ENCODE measurements at places on chromosomes 7 and 10.

DNA sequence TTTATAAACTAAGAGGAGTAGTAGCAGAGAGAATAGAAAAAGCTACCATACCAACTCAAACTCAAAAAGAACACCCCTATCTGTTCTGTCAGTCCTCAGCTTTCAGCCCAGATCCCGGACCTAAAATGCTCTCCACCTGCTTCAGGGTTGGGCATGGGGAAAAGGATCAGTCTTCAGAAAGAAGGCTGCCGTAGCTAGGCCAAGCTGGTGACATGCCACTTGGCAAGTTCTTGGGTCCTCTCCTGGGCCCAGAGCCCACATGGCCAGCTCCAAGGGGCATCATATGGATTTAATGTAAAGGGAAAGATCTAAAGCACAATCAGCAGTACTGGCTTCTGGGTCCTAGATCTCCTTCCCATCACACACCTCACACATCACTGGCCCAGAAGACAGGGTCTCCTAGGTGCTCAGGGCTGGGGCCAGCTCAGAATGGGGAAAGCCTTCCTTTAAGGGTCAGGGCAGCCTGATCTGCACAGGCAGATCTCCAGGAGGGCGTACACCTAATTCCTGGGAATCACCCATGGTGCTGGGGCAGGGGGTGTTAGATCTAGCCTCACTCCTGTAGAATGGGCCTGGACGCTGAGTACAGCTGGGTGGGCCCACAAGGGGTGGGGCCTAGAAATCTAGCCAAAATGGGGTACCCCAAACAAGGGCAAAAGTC, 2.5 kb downstream of the VAX1 start:
- no peak for DNase-seq

DNA sequence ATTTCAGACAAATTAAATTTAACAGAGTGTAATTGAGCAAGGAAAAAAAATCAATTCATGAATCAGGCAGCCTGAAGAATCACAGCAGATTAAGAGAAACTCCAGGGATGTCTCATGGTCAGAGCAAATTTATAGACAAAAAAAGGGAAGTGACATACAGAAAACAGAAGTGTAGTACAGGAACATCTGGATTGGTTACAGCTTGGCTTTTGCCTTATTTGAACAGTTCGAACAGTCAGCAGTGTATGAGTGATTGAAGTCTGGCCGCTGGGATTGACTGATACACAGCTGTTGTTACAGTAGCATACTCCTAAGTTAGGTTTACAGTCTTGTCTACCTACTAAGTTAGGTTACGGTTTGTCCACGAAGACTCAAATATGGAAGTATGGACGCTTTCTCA, 255.3 kb downstream of the HPSE2 start:
- DNase-seq = no peak

GRCh38 chr10:79147306-79147705, 78.5 kb downstream of the ZMIZ1 start:
- no peak for DNase-seq

GRCh38 chr10:70479165-70479581, 606 bp downstream of the PALD1 start:
- DNase-seq = no peak

DNA sequence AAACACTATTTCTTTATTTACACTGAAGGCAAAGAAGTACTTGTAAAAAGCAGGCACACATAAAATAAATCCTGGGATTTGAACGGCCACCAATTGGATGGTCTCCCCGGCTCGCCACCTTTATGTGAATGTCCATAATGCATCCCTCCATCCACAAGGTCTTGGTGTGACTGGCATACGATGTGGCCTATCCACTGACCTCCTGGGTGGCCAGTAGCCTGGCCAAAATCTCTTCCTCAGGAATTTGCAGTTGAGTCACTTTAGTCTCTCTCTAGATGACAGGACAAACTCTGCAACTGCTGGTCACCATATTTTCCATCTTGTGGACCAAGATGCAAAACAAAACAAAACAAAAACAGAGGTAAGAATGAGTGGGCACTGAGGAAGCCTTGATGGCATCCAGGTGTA, 39.1 kb downstream of the CDK1 start:
- no peak for DNase-seq

DNA sequence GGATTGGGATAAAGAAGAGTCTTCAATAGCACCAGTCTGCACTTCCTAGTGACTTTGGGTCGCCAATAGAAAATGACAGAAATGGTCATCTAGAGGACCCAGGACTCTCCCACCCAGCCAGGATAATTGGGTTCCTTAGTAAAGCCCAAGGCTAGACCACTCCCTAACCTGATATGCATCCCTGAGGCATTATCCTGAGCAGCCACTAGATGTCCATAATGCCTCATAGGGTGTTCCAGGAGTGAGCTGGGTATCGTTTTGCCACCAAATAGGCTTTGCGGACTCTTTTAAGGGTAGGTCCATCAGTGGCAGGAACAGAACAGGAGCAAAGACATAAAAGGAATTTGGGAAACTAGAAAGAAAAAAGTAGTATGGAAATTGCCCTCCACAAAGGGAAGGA, 4.5 kb upstream of the LRRC4 start:
- DNase-seq = no peak

DNA sequence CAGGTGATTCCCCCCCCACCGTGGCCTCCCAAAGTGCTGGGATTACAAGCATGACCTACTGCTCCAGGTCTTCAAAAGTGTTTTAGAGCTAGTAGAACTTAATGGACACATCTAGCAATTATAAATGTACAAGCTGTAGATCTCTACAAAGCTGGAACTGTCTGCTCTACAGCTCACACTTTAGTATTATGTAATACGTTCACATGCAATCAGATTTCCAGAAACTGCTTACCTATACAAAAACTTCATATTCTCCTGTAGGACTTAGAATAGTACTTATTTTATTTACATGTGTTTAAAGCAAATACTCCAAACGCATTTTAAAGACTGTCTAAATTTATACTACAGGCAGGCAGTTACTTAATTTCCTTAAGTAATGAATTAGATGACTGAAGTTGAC, 39.2 kb upstream of the ASL start:
- DNase-seq = no peak

- no peak for DNase-seq
These were observed 7.0 kb upstream of the TMEM243 start for GRCh38 chr7:87226495-87226894.

DNA sequence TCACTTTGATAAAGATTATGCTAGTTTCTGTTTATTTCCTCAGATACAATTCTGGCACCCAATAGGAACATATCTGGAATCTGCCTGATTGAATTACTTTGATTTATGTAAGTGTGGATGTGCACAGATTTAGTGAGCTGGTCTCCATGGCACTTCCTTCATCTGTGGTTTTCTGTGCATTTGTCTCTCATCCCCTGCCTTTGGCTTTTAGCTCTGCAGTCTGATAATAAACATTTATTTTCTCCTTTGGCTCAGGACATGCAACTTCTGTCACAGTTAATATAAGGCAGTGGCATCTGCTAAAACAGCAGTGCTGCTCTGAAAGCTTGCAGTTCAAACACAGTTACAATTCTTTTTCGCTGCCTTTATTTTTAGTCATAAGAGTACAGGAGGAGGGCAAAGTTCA, 273.7 kb upstream of the CHRM2 start:
- DNase-seq = no peak

DNA sequence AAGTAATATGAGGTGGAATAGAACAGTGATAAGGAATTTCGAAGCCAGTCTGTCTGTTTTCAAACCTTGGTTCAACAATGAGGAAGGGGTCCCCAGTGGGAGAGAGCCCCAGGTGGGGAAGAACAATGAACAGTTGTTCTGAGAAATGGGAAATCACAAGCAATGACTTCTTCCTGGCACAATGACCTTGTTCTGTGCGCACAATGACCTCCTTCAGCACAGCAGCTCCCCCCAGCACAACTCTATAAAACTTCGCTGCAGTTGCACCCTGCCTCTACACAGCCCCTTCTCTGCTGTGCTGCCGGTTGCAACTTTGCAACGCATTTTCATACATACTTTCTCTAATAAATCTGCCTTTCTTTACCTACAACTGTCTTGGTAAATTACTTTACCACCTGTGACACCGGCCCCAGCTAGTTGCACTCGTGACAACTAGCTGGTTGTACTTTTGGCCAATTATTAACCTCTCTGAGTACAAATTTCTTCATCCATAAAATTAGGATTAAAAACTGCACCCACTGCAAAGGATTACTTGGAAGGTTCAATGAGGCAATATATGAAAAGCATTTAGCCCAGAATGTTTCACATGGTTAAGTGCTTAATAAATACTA, 40.5 kb downstream of the ASB4 start:
- no peak for DNase-seq

GRCh38 chr7:128939075-128939860, 1.5 kb downstream of the IRF5 start:
- DNase-seq = no peak

- DNase-seq = no peak
These were observed 487.0 kb upstream of the SEMA3D start for GRCh38 chr7:85673876-85674275.

DNA sequence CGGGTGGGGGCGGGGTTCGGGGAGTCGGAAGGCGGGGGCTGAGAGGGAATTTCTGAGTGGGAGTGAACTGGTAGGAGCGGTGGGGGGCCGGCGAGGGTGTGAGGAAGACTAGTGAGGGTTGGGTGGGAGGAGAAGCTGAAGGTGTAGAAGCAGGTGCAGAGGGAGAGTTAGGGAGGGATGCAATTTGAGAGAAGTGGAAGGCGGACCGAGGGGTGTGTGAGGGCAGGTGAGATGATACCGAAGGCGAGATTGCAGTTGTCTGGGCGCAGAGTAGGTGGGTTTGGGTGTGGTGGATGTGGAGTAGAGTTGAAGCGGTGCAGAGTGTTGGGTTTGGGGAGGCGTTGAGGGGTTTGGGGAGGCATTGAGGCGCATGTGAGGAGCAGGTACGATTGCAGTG, 643 bp downstream of the KAT6B start:
- DNase-seq = no peak

GRCh38 chr7:130401578-130401977, 21.3 kb downstream of the CPA1 start:
- DNase-seq = no peak

DNA sequence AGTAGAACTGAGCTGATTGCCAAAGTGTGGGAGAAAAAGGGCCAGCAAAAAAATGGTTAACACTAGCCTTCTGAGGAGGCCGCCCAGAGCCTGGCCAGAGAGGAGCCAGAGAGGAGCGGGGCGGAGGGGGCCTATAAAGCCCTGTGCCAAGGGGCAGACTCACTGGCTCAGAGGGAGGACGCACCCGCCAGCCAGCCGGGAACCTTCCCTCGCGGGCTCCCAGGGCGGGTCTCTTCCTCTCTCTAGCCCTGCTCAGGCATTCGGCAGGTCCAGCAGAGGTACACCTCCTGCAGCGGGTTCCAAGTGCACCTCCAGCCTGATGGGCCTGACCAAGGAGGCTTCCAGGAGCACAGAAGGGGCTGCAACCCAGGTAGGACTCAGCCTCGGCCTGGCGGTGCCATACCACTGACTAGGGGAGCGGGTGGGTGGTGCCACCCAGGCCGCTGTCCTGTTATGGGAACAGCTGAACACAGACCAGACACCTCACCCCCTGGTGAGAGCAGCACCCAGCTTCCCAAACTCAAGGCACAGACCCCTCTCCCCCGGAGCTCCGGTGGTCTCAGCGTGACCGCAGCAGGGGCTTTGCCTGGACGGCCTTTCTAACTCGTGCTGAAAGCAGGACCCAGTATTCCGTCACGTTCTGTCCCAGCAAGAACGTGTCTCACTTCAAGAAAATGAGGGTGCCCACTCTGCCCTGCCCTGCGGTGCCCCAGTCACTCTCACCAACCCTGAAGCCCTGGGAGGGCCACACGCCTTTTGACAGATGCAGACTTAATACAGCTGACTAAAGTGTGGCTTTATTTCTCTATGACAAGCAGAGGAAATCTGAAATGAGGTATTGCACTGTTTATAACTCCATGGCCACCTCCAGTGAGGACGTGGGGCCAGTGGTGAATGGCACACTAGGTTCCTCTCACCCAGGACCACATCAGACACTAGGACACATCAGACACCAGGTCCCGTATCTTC, at the start of gene GPER1:
GPER1 (plus strand) TSS at position 162 of the 969 bp plus-strand sequence. CDS start 3,616 bp downstream, outside the sequence.
- DNase-seq = no peak

DNA sequence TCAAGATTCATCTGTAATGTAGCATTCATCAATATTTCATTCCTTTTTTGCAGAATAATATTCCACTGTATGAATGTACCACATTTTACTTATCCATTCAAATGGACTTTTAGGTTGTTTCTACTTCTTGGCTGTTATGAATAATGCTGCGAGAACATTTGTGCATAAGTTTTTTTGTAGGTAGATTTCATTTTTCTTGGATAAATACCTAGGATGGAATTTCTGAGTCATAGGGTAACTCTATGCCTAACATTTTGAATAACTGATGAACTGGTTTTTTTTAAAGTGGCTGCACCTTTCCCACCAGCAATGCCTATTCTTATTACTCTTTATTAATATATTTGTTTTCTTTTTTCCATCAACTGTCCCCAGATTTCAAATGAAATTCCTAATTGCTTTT, 9.1 kb upstream of the XPNPEP1 start:
- DNase-seq = no peak

DNA sequence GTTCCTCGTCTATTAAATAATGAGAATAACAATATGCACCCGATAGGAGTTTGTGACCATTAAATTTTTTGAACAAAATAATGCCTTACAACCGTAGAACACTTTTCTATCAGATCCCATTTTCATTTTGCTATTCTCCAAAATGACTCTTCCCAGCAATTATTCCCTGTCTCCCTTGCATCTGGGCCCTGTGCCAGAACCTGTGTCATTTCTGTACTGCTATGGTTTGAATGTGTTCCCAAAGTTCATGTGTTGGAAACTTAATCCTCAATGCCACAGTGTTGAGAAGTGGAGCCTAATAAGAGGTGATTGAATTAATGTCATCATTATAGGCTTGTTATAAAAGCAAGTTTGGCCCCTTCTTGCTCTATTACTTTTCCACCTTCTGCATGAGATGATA, 33.2 kb upstream of the SMNDC1 start:
- no peak for DNase-seq

DNA sequence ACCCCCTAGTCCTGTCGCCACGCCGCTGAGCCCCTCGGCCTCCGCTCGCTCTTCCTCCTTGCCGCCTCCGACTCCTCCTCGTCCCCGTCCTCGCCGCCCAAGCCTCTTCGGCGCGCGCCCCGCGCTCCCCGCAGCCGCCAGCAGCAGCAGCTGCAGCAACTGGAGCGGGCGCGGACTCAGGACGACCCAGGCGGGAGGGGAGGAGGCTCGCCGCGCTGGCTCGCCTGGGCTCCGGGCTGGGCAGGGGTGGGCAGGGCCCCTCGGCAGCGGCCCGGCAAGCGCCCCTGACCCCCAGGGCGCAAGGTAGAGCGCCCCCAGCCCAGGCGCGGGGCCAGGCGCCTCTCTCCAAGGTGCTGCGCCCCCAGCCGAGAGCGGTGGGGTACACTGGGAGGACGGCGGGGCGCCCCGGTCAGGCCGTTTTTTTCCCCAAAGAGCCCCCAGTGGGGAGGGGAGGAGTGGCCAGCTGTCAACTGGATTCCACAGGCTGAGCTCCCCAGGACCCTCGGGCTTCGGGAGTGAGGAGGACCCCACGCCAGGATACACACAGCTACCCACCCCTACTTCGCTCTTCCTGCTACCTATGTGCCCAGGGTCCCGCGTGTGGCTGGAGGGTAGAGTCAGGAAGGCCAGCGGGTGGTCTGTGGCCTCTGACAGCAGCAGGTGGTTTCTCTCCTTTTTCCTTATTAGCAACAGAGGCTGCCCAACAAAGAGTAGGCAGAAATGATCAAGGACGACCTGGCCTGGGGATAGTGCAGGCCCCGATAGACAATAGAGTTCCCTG, 903 bp upstream of the KCNMA1 start:
- DNase-seq = no peak

- DNase-seq = no peak
These were observed 49.0 kb downstream of the PSMC2 start for GRCh38 chr7:103396471-103396870.

GRCh38 chr7:71867626-71868025, 544.5 kb downstream of the CALN1 start:
- no peak for DNase-seq

GRCh38 chr10:43190775-43191174, 52.5 kb downstream of the CSGALNACT2 start:
- DNase-seq = no peak

Measured in stimulated activated CD4-positive, alpha-beta T cell treated with anti-CD3 and anti-CD28 coated beads, TNF-alpha, amount 100 ng/mL, for 48 hours (primary cell).